Dermis microvascular lymphatic vessel endothelial cell (primary cell): ENCODE measurements at places on chromosomes 16 and 17. TPM values are rescaled to one million over a fixed set of nuclear protein-coding genes. Genes with fewer than 3 reads are reported as not detected.

- peak; percentile 54 for DNase-seq
Observed at GRCh38 chr17:8185582-8186445, 4.2 kb downstream of the BORCS6 start.

DNA sequence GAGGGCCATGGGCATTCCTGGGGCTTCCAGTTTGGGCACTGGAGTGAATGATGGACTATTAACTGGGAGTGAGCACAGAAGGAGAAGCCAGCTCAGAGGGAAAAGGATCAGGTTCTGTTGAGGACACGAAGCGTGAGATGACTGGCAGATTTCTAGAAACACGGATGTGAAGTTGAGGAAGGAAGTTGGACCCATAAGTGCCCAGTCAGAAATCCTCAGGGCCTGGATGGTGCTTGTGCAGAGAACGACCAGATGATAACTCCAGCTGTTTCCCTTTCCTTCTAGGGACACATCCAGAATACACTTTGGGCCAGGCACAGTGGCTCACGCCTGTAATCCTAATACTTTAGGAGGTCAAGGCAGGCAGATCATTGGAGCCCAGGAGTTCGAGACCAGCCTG, 23.3 kb upstream of the ANKRD40CL start:
- no peak for DNase-seq

The TK2 gene
- 25.7 and 35.4 TPM in 2 replicates for total RNA-seq

The SREBF1 gene
- total RNA-seq, result 39.7 and 48.2 TPM in 2 replicates

- no peak for DNase-seq
Observed at GRCh38 chr16:4769306-4769638, 2.3 kb upstream of the ZNF500 start.

DNA sequence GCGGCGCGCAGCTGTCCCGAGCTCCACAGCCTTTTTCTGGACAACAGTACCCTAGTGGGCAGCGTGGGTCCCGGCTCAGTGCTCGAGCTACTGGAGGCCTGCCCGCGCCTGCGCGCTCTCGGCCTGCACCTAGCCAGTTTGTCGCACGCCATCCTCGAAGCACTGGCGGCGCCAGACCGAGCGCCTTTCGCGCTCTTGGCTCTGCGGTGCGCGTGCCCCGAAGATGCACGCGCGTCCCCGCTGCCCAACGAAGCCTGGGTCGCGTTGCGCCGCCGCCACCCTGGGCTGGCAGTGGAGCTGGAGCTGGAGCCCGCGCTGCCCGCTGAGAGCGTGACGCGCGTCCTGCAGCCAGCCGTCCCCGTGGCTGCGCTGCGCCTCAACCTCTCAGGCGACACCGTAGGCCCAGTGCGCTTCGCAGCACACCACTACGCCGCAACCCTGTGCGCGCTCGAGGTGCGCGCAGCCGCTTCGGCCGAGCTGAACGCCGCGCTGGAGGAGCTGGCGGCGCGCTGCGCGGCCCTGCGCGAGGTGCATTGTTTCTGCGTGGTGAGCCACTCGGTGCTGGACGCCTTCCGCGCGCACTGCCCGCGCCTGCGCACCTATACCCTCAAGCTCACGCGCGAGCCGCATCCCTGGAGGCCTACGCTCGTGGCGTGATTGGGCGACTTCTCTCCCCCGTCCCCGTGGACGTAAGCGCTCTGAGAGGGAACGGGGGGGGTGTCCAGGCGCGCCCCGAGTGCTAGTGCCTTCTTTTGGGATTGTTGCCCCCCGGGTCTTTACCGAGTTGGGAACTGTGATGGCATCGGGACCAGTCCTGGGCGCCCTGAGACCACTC, 1.2 kb upstream of the HSF4 start:
- peak; percentile 38 for DNase-seq

The MT3 gene
- total RNA-seq, result not detected in 2 replicates

The CLEC3A gene
- not detected in 2 replicates for total RNA-seq

The ITGAD gene
- total RNA-seq, result not detected in 2 replicates

DNA sequence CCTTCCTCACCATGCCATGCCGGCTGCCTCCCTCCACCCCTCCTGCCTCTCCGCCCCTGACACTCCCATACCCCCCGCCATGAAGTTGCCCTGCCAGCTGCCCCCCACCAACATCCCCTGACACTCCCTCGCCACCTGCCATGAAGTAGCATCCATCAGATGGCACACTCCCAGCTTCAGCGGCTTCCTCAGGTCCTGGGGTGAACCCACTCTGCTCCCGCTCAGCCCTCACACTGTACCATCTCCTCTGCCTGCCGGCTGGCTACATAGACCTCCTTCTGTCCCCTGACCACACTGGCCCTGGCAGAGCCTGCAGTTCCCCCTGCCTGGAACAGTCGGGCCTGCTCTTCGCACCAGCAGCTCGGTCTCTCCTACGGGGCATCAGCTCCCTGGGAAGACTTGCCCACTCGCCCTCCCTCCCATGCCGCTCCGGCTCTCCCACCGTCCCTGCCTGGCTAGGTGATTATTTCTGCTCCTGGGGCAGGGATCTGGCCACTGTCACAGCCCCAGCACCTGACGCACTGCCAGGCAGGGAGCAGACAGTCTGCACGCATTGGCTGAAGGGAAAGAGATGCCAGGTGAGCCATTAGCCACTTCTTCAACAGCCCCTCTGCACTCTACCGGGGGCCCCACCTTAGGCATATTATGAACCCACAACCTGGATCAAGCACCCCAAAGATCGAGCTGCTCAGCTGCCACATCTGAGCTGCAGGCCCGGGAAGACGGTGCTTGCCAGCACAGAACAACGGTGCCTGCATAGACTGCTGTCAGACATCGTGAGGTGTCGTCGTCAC, 9.0 kb downstream of the CANT1 start:
- DNase-seq, result no peak

GRCh38 chr16:79049040-79049439, 551.5 kb downstream of the MAF start:
- no peak for DNase-seq

- DNase-seq, result peak; percentile 65
Observed at GRCh38 chr17:1058423-1059130, 61.6 kb downstream of the TIMM22 start.

The EFCAB13 gene
- 2.3 and 4.2 TPM in 2 replicates for total RNA-seq

The PRCD gene
- 0.39 and 0.89 TPM in 2 replicates for total RNA-seq

DNA sequence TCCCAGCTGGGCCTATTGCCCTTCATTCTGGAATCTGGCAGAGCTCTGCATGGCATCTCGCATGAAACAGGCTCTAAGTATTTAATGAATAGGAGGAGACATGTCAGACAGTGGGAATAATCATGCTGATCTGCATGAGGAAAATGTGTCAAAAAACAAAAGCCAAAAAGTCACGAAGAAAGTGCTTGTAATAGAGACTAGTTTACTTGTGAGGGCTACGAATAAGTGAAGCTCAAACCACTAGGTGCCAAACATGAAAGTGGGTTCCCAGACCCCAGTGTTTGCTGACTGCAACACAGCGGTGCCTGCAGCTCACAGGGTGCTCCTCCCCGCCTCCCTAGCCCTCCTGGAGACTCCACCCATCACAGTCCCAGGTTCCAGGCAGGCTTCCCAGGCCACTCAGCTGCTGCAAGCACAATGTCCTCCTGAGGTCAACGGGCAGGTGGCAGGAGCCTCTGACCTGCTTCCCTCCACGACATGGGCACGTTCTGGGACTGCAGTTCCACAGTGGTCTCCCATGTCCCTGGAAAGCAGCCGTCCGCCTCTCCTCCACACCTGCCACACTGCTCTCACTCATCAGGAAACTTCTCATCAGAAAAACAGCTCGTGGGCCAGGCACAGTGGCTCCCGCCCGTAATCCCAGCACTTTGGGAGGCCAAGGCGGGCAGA, 96.5 kb downstream of the ANKRD11 start:
- no peak for DNase-seq

The CACNG5 gene
- not detected in 2 replicates for total RNA-seq

The MYO15A gene
- 0.13 and 0.26 TPM in 2 replicates for total RNA-seq

DNA sequence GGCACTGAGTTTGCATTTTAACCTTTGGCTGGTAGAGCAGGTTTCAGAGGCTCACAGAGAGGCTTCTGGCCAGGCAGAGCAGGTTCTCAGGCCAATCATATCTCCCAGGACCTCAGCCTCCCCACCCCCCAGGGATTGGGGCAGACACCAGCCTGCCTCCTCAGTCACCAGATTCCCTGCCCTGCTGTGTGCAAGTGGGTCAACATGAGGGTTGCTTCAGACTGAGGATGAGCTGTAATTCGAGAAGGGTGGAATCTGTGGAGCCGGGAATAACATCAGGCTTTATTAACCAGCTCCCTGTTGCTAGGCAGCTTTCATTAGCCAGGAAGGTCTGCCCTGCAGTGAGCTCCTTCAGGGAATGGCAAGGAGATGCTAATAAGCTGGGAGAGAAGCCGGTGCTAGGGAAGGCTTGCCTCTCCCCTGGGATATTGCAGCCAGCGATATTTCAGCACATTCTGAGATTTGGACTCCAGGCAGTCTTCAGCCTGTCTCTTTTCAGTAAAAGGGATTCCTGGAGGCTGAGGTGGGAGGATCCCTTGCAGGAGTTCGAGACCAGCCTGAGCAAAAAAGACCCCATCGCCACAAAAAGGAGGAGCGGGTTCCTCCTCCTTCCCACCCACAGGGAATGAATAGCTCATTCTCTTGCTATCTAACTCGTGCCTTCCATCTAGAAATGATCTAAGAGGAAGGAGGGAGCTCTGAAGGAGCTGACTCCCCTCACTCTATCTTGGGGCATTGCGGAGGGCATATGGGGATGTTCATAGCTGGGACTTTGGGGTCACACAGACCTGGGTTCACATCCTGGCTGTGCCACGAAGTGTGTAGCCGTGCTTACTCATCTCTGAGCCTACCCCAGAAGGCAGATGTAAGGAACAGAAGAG, 10.7 kb downstream of the SGSM2 start:
- no peak for DNase-seq

GRCh38 chr16:73714976-73715375, 581.6 kb upstream of the PSMD7 start:
- DNase-seq, result no peak

DNA sequence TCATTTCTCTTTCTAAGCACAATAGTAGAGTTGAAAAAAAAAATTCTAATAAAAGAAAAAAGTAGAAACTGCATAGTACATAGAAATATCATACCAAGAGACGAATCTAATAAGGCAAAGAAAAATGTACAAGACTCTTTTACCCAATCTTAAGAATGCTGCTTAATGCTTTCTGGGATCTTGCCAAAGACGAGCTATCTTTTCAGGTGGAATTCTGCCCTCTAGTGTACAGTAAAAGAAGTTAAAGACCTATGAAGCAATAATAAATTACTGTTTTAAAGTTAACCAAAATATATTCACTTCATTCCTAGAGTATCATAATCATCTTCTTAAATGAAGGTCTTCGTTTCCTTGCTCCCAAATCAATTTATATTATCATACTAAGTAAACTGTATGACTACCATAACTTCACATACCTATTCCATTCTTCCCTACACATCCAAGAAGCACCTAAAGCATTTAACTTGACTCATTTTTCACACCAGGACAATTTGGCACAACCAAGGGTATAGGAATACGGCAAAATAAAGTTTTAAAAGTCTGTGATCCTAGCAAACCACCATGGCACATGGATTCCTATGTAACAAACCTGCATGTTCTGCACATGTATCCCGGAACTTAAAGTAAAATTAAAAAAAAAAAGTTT, 47.7 kb downstream of the CFDP1 start:
- peak; percentile 38 for DNase-seq

DNA sequence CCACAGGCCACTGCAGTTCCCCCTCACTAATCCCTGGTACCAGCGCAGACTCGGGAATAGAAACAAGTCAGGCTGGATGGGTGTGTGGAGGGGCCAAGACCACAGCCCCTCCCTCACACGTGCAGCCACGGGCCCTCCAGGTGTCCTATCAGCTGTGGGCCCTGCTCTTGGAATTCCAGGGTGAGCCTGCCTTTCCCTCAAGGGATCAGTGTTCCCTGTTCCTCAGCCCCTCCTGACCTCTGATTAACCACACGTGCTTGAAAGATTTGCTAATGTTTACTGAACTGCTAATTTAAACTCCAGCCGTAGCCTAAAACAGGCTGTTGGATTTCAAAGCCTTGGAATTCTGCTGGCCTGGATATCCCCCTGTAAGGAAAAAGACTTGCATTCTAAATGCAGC, 146.4 kb downstream of the SOCS1 start:
- no peak for DNase-seq

DNA sequence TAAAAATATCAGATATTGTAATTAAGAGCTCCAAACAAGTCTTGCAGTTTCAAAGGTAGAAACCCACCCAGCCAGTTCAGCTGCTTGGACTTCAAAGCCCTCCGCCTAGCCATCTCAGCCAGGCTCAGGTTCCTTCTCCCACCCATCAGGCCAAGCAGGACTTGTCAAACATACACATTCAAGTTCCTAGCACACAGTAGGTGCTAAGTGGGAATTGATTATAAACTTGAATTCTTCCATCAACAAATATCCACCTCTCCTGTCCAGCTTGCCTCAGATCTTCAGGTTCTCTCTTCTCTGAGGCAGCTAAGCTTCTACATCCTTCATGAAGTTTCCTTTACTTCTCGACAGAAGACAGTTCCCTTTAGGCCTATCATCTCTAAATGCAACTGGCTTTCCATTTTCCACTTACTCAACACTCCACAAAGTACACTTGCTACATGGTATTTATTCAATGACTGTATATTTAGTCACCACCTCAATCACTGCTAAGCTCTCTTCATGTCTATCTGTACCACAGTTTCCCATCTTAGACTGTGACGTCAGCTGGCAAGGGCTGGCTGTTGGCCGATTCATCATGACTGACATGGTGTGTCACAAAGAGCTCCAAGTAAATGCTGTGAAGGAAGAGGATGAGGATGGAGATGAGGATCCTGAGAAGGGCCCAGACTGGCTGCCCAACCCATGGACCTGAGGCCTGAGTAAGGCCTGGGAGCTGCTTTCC, 13.3 kb upstream of the COG7 start:
- DNase-seq, result no peak

DNA sequence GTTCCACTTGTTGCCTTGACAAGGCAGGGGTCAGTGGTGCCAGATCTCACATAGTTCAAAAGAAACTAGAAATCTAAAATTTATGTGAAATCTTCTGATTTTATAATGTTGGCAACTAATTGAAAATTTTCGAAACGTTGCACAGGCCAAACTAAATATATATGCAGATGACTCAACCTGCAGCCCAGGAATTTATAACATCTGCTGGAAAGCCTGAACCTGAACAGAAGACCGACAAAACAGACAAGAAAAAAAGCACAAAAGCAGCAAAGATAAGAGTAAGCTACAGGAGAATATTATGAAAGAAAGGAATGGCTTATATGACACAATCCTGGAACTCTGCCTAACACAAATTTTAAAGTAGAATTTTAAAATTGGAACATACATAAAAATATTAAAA, 207.6 kb downstream of the CEP112 start:
- no peak for DNase-seq

- no peak for DNase-seq
Observed at GRCh38 chr16:85670840-85671239, 17.9 kb downstream of the GINS2 start.

DNA sequence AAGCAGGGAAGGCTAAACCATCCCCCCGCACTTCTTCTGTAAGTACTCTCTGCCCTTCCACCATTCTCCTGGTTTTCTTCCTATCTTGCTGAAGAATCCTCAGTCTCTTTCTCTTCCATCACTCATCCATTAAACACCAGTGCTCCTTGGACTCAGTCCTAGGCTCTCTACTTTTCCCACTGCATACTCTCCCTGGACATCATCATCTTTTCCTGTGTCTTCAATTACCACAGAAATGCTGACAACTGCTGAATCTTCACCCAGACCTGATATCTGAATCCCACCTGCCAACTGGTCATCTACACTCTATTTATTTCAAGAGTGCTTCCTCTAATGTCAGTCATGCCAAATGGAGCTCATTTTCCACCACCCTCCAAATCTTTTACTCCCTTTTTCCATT, 53.8 kb upstream of the ARL6IP1 start:
- no peak for DNase-seq
